RWPE1 (cell line): ENCODE measurements at places on chromosomes 13 and 19.

GRCh38 chr19:47075179-47075810 lies 26.9 kb upstream of the TMEM160 start:
- DNase-seq: no peak

DNA sequence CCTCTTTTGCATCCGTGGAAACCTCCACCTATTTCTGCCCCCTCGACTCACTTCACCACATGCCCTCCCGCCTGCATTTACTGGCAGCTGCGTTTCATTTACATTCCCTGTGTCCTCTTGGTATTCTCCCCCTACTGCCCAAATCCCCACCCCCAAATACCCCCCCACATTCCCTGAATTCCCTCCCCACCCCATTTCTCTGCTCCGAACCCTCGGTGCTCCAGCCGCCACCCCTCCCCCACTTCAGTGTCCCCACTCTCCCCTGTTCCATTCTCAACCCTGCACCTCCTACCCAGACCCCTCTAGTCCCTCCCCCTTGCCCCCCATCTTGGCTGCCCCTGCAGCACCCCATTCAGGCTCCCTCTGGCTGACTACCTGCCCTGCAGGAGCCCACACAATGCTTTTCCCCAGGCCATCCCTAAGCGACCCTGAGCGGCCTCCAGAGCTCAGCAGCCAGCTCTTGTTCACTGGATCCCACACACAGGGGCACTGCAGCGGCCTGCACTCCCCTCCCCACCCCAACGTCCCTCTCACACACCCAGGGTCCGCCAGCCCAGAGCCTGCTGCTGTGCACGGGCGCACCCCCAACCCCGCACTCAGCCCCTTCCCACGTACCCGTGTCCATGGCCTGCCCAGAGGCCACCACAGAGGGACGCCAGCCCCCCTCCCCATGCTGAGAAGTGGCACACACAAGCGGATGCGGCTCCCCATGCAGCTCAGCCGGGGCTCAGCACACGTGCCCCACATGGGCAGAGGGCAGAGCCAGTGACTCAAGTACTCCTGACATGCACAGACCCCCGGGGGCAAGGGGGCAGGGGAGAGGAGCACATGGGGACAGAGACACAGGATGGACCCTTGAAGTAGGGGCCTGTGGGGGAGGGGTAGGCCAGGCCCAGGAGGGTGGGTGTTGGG lies 26.3 kb downstream of the SHANK1 start:
- DNase-seq: no peak

GRCh38 chr13:44440046-44440608 lies 66.5 kb downstream of the SERP2 start:
- DNase-seq: no peak

- DNase-seq: peak; percentile 16
Observed at GRCh38 chr13:36130552-36131221, 495 bp downstream of the DCLK1 start.

GRCh38 chr19:38211151-38211591 lies 12.9 kb downstream of the DPF1 start:
- DNase-seq: no peak

- no peak for DNase-seq
Observed at GRCh38 chr13:35702316-35702715, 225.8 kb upstream of the MAB21L1 start.

DNA sequence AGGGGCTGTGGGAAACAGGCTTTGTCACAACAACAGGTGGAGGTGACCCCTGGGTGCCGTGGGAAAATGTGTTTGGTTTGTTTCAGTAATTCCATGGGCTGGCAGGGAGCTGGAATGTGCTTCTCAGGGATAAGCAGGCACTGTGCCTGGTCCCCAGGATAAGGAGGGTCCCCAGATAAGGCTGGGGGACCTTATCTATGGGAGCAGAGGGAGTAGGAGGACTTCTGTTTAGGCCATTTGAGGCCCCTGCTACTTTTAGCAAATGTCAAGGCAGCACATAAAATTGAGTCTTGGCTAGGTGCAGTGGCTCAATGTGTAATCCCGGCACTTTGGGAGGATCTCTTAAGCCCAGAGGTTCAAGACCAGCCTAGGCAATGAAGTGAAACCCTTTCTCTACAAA lies 59.5 kb downstream of the KCNC3 start:
- no peak for DNase-seq

- no peak for DNase-seq
Observed at GRCh38 chr13:99264051-99264450, 5.9 kb upstream of the GPR18 start.

DNA sequence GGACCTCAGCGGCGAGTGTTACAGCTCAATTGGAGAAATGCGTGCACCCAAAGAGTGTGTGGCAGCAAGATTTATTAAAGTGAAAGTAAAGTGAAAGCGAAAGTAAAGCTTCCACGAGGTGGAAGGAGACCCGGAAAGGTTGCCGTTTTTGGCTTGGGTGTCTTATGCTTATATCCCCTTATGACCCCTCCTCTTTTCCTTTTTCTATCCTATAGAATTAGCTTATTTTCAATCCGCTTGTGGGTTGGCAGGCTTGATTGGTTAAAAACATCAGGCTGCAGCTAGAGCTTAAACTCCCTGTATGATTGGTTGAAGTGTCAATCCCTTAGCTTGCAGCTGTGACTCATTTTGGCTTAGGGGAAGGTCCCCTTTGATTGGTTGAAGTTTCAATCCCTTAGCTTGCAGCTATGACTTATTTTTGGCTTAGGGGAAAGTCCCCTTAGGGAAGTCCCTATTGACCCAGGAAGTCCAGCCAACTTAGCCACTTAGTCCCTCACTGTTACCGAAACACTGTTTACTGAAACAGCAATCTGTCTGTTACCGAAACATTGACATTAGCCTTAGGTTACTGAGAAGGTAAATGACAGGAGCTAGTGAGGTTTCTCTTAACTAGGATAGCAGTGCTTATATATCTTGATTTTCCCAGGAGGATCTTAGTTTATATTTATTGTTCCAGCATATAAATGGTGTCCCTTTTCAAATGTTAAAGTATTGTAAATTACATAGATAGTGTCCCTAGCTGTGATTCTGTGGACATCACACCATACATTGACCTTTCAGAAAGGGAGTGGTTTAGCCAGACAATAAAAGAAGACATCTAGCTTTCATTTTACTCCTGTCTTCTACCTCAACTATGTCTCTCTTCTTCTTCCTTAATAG lies 575.8 kb downstream of the DACH1 start:
- no peak for DNase-seq

GRCh38 chr19:11457115-11457514 lies 21.7 kb downstream of the PRKCSH start:
- DNase-seq: no peak

DNA sequence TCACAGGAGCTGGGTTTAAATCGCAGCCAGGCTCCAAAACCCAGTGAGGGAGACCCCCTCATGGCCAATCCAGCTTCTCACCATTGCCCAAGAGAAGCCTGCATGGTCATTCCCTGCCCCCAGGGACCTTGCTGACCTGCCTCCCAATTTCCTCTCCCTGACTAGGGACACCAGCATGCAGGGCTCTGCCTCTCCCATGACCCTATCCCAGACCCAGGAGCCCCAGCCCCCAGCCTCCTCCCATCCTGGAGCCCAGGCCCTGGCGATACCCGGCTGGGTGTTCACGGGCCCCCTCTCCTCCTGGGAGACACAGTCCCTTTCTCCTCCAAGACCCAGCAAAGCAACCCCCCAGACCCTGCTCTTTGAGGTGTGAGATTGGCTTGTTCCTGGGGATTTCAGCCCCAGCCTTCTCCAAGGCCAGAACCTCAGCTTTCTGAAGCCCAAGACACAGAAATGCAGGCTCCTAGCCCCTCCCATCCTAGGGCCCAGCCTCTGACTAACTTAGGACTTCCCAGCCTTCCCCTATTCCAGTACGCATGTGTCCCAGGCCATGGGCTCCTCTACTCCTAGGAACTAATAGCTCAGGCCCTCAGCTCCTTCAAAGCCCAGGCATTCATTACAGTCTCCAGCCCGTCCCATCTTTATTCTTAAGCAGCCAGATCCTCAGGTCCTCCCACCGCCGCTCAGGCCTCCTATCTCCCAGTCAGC lies 1.1 kb downstream of the GYS1 start:
- peak; percentile 82 for DNase-seq

DNA sequence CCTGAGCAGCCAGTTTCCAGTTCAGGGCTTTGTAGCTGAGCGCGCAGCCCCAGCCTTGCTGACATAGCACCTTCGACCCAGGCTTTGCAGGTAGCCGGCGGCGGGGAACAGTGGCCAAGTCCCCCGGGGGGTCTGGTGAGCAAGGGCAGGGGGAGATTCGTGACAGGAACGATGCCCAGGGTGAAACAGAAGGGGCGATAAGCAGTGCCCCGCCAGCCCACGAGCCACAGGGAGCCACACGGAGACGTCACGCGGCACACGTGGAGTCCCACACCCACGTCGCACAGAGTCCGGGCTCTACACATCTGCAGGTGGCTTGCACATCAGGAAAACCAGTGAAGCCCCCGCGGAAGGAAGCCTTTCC lies 127.2 kb downstream of the SOX1 start:
- DNase-seq: no peak

DNA sequence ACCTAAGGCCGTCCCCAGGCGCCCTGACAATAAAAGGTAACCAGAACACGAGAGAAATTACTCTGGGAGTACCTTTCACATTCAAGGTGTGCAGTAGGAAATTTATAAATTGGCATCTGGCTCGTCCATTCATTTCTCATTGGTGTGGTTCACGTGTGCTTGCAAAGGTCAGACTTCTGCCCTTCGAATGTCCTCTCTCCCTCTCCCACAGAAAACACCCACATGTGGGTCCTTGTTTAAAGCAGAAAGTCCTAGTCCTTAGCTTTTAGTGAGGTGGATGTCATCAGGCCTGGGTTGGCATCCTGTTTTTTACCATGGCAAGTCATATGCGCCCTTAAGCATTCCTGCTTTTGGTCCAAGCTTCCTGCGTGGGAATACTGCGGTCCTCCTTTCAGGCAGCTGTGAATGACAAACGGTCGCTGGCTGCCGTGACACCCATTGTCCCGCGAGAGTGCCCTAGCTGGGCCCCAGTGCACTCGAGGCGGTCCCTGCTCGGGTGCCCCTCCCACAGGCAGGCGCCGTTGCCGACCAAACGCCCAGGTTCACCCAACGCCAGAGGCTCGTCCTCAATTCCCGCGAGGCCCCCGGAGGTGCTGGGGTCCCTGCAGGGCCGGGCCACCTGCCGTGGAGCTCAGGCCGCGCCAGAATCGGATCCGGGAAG lies at the start of gene NUDT19:
NUDT19 (plus strand) TSS at position 531 of the 661 bp plus-strand sequence. CDS start 140 bp downstream, outside the sequence.
- DNase-seq: peak; percentile 81

- DNase-seq: no peak
Observed at GRCh38 chr13:113089693-113090414, 15.7 kb upstream of the F7 start.

DNA sequence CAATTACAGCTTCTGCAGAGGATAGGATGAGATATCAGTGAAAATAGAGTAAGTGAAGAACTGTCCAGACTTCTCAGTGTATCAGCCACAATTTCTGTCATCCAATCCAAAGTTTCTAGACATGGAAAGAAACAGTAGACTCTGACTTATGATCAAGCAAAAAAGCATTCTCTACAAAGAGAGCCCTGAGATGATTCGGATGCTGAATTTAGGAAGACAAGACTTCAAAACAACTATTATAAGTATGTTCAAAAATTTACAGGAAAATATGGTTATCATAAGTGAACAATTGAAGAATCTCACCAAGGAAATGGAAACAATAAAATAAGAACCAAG lies 238.2 kb upstream of the IRS2 start:
- DNase-seq: no peak

GRCh38 chr13:72097568-72097967 lies 230.6 kb upstream of the DACH1 start:
- peak; percentile 30 for DNase-seq

DNA sequence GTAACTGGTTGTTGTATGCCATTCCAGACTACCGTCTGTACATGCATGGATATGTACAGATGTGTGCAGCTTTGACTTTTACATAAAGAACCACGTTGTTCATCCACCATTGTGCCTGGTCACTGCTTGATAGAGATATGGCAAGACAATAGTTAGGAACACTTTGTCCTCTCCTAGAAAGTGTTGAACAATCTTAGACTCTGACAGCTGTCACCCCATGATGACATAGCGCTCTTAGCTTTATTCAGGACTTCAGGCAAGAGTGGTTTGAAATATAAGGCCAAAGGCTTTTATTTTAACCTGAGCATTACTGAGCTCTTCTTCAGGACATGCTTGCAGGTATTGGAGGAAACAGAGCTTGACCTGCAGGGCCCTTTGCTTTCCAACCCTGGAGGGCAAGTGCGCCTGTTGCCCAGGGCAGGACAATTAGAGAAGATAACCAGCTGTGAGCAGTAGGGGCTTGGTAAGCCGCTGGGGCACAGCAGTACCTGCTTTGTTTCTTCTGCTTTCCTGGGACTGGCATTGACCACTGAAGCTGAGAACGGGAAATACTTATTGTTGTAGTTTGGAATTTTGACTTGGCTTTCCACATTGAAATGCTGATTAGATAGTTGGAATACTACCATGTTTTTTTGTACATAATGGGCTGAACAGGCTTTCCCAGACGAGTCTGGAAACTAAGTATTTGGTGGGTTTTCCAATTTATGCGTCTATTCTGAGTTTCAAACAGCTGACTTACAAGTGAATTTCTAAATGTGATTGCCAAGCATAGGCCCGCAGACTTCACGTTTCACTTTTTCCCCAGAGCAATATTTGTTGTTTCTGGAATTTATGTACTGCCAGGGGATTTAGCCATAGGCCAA lies 51.1 kb downstream of the GARRE1 start:
- DNase-seq: no peak

DNA sequence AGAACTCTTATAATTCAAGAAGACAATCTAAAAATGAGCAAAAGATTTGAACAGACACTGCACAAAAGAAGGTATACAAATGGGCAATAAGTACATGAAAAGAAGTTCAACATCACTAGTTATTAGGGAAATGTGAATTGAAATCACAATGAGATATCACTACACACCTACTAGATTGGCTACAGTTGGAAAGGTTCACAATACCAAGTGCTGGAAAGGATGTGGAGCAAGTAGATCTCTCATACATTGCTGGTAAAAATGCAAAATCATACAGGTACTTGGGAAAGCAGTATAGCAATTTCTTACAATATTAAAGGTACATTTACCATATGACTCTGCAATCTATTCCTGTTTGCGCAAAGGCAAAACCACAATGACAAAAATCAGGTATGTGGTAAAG lies 145.7 kb downstream of the LHFPL6 start:
- DNase-seq: no peak

DNA sequence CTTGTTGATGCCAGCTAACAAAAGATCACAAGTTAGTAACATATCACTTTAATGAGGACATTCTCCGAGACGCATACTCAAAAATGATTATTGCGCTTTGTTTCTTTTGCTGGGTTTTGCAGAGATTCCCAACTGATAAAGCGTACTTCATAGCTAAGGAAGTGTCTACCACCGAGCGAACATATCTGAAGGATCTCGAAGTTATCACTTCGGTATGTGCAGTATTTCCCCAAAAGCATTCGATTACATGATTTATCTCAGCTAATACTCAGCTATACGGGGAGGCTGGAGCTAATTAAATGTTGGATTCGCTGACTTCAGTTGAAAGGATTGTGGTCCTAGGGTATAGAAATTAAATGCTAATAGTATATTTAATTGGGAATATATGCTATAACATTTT lies 166.3 kb downstream of the STK24 start:
- no peak for DNase-seq

DNA sequence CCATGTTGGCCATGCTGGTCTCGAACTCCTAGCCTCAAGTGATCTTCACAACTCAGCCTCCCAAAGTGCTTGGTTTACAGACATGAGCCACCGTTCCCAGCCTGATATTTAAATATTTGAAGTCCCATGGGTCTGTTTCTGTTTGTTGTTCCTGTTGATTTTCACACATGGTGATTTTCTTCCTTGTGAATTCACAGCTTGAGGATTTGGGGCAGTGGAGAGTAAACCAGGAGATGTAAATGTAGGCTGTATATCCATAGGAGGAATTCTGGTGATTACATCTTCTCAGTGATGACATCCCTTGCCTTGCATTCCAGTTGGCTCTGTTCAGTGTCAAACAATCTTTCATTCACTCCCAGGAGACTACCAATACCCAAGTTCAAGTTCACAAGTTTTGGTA lies 471.9 kb downstream of the KCTD12 start:
- DNase-seq: no peak
